Activated naive CD4-positive, alpha-beta T cell treated with anti-CD3 and anti-CD28 coated beads, Interleukin-2, amount 10 ng/mL, durations not matched to agents 7 days and 5 days (primary cell): ENCODE measurements at places on chromosomes 2 and 18.

DNA sequence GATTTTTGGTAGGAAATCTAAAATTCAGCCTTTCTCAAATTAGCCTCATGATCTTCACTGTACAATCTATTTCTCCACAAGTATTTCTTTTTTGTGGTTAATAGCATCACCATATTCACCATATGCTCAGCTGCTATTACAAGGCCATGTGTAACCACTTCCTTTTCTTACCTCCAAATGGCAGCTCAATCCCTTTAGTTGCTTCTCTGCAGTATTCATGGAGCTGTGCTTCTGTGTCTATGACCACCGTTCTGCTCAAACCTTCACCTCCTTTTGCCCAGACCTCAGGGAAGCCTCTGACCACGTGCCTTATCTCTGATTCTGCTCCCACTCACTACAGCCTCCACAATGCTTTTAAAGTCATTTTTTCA is 126.7 kb upstream of the TMEM200C start:
- no peak for DNase-seq

- no peak for DNase-seq
Observed at GRCh38 chr2:171807119-171807518, 86.9 kb downstream of the SLC25A12 start.

DNA sequence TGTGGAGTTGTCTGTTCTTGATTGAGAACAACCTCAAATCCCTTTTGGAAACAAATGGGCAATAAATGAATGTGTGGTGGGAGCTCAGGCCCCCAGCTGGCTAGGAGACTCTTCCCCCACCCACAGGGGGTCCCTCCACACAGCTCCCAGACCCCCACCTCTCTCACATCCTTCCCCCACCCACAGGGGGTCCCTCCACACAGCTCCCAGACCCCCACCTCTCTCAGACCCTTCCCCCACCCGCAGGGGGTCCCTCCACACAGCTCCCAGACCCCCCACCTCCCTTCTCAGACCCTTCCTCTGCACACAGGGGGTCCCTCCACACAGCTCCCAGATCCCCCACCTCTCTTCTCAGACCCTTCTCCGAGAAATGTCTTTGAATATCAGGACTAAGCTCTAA is 79.0 kb upstream of the CTDP1 start:
- no peak for DNase-seq

DNA sequence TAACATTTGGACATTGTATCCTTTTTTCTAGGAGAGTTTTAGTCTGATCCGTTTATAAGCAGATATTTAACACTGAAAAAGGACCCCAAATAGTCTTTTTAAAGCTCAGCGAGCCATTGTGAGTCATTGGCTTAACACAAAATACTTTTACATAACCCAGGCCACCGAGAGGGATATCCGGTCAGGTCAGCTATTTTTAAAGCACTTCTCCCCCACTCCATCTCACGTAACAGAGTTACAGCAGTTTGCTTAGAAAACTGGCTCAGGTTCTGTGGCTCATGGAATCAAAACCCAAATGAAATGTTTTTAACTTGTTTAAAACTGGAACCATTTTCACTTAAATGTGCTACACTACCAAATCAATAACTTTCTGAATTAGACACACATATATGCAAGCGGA is 23.9 kb downstream of the COL4A3 start:
- DNase-seq: no peak

- peak; percentile 67 for DNase-seq
Observed at GRCh38 chr2:44169155-44169898, 652 bp downstream of the PPM1B start.

DNA sequence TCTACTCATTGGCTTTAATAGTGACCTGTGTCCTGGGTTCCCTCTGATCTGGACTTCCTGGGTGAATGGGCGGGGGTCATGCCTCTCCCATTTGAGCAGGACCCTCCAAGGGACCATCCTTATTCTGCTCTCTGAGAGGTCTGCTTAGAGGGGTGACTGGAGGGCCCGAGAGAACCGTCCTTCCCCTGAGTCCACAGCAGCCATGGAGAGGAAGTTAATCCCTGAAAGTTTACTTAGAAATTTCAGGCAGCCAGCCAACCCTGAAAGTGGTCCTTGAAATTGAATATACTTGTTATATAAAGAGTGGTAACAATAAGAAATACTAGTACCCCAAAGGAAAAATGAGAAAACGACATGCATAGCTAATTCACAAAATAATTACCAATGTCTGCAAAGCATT is 226.1 kb downstream of the DYSF start:
- DNase-seq: no peak

GRCh38 chr2:159998961-159999360 is 63.5 kb downstream of the PLA2R1 start:
- no peak for DNase-seq

- no peak for DNase-seq
Observed at GRCh38 chr2:132752421-132753206, 82.6 kb upstream of the LYPD1 start.

DNA sequence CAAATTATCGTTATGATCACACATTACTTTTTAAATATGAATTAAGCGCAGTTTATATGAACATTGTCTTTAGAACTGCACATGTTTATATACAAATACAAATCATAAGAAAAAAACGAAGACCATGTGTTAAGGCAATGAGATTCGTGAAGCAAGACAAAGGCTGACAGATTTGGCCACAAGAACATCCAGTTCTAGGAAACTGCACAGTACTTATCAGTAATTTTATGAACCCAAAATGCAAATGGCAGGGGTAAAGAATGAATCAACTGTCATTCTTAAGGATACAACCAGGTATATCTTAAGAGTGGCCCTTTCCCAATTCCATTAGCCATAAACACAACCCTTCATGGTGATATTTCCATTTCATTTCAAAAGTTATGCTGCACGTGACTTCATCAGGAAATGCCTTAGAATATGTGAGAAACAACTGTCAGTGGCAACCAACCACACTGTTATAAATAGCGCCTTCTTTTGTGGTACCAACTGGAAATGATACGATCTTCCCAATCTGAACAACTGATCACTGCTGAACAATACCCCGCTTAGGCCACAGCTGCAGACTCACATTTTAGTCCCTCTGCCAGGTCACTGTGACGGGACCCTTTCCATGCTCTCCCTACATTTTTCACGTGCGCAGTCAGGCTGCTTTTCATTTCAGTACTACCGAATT is 144.9 kb downstream of the L3MBTL4 start:
- no peak for DNase-seq

DNA sequence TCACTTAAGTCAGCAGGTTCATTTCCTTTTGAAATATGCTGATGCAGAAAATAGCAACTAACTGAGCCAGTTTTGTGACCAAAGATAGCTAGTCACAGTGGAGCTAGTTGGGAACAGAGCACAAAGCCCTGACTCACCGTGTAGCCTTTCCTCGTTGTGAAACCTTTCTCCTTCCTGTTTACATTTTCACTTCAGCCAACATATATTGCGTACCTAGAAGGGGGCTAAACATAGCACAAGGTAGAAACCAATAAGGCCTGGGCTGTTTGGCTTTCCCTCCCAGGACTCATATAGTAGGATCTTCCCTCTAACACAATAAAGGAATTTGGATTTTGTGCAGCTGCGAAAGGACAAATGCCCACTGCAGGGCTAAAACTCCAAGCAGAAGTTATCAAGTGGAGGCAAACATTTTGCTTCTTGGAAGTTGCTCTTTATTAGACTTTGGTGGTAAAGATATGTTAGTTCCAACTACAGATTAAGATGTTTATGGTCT is 24.5 kb upstream of the LPIN2 start:
- DNase-seq: peak; percentile 50

GRCh38 chr2:80392441-80392840 is 87.9 kb upstream of the LRRTM1 start:
- no peak for DNase-seq

- no peak for DNase-seq
Observed at GRCh38 chr2:180647221-180647620, 333.2 kb upstream of the UBE2E3 start.

GRCh38 chr18:77124452-77124922 is 8.1 kb downstream of the MBP start:
- DNase-seq: peak; percentile 73

DNA sequence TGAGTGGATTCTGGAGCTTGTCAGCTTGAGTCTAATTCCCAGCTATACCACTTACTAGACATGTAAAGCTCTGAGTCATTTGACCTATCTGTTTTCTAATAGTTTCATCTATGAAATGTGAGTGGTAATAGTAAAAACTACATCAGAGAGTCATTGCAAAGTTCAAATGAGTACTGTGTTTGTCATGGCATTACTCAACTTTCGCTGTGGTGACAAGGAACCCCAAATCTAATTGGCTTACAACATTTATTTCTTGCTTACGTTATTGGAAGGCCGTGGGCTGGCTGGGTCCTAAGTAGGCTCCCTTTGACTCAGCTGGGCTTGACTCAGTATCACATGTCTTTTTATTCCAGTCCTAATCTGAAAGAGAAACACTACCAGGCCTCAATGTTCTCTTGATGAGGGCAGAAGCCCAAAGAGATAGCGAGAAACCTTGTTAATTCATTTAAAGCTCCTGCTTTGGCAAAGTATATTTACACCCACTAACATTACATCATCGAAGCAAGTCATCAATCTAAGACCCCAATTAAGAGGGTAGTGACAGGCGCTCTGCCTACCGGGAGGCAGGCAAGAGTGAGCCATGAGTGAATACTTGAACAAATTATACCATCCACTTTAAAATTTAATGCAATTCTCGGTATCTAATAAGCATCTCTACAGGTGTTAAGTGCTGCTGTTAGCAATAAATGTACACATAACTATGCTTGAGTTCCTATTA is 431.8 kb upstream of the SPHKAP start:
- no peak for DNase-seq

DNA sequence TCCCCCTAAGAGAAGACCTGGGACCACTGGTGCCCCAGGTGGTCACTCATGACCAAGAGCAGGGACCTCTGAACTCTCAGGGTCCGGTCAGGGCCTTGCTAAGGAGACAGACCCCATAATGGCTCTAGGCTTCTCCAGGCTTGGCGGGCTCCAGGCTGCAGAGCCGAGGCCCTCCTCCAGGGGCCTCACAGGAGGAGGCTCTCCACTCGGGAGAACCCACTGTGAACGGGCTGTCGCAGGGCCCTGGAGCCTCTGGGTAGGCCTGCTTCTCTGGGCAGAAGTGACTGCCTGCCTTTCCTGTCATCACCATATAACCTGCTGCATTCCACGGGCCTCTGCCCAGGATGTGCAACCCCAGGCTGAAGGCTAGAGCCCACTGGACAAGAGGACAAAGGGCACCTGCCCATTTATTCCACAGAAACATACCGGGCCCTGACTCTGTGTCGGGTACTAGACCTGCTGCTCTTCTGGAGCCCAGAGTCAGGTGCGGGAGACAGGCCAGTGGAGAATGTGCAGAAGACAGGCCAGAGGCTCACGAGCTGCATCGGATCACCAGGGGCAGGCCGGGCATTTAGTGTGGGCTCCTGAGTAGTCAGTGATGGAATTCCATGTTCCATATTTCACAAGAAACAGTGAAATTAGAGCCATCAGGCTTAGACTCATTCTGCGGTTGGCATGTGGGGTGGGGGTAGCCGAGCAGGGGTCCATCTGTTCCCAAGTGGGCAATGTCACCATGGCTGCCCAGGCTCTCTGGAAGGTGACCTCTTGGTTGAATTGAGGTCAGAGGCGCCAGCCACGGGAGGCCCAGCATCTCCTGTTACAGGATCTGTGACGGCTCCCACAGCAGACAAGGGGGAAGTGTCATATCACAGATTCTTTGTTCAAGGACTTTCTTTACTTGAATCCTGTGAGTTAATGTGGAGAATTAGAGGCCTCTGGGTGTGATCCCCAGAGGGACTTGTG is 220.8 kb downstream of the SH3RF3 start:
- no peak for DNase-seq

DNA sequence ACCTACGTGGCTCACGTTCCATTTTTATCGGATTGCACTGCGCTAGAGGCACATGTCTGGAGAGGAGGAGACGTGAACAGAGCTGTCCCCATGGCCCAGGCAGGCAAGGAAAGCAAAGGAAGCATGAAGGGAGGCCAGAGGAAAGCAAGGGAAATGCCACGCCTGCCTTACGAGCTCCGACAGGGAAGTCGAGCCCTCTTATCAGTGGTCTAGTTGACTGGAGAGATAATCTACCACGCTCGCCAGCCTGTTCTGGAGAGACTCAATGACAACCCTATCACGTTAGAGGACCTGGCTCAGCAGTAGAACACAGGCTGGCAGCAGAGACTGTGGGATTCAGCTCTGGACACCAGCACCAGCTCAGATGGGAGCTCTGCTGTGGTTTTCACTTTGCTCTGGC is 202.6 kb upstream of the ID2 start:
- no peak for DNase-seq

DNA sequence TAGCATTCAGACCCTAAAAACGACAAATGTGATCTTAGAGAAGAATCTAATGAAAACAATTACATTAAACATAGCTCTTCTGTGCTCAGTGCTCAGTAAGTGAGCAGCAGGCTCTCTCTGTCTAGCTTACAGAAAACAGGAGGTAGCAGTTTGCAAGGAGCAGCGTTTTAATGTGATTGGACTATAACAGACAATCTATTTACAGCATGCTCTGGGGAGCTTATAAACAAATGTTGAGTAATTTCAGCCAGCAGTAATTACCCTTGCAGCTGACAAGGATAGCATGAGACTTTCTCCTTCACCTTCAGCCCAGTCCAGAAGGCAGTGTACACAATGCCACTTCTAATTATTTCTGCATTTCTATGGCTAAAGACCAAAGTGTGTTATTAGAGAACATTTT is 270.4 kb downstream of the FIGN start:
- no peak for DNase-seq

DNA sequence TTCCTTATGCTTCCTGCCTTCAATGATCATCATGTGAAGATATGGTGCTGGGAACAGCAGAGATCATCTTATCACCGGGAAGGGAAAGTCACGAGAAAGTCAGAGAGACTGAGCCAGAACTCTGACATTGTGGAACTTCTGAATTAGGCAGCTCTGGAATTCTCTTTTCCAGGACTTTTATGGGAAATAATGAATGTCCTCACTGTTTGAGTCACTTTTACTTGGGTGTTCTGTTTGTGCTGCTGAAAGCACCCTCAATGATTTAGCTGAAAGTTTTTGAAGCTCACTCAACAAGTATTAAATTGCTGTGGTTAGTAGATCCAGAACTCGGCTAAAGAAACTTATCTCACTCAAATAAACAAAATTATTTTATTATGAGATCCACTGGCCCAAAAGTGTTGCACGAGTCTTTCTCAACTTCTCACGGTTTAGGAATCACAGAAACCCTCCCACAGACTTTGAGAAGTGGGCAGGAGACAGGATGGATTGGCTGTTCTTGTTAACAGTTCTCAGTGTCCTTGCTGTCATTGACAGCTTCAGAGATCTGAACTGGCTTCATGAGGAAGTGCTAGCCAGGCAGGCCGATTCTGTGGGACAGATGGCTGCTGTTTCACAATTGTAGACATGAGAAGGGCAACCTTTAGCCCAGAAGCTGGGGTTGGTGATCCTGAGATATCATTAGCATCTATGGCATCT is 26.4 kb upstream of the ATRAID start:
- no peak for DNase-seq

GRCh38 chr2:183963609-183964008 is 634.7 kb upstream of the ZNF804A start:
- DNase-seq: no peak

DNA sequence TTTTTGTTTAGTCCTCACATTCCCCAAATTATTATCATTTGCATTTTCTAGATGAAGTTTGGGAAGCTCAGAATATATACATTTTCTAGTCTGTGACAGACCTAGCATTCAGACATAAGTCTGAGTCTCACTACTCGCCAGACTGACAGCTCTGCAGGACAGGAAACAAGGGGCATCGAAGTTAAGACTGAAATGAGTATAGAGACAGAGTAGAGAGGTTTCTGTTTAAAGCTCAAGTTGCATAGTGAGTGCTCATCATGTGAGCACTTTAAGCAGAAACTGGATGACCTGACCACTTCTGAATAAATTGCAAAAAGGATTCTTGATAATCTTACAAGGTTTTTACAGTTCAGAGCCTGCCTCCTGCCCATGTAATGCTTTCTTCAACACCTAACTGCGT is 1.1 kb downstream of the HADHB start:
- no peak for DNase-seq
